ENCODE measurements at places on chromosomes 16 and 17.

DNA sequence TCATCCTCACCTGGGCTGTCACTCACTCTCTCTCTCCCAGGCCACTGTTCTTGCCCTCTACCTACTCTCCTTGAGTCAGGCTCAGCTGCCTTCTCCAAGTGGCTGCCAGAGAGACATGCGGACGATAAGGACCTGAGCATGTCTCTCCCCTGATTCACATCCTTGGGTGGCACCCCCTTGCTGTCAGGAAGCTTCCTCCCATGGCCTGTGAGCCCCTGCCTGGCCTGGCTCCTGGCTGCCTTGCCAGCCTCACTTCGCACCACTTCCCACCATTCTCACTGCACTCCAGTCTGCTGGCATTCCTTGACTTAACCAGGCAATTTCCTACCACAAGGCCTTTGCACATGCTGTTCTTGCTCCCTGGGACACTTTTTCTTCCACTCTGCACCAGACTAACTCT is 2.7 kb upstream of the ALDH3A1 start:
- DNase-seq = no peak

GRCh38 chr17:50349243-50349600 is 3.3 kb downstream of the XYLT2 start:
- DNase-seq = no peak

- DNase-seq = no peak
Measured at GRCh38 chr16:66441586-66442375, 14.7 kb downstream of the BEAN1 start.

- no peak for DNase-seq
Measured at GRCh38 chr17:8436844-8437171, 1.1 kb downstream of the NDEL1 start.

DNA sequence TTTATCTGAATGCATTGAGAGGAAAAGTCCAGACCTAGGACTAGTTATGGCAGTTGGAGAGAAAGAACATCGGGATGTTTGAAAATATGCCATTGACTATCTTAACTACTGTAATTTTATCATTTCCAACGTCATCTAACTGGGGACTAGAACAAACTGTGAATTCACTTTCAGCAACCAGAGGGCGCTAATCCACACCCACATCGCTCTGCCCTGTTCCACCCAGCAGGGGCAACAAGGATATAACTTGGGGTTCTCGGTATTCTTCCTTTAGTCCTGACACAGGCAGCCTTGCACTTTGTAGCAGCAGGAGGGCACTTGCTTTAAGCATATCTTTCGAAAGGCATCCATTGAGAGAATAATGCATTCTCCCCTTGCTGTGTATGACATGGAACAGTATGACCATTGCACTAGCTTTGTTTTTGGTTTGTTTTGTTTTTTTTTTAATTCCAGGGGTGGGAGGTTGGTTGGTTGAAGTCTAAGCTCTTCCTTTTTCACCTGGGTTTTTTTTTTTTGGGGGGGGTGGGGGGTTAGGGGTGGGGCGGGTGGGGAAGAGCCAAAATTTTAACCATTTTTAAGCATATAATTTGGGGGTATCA is 31.5 kb downstream of the SIAH1 start:
- peak; percentile 58 for DNase-seq

- no peak for DNase-seq
Measured at GRCh38 chr17:15963670-15964110, 18.8 kb downstream of the ADORA2B start.

DNA sequence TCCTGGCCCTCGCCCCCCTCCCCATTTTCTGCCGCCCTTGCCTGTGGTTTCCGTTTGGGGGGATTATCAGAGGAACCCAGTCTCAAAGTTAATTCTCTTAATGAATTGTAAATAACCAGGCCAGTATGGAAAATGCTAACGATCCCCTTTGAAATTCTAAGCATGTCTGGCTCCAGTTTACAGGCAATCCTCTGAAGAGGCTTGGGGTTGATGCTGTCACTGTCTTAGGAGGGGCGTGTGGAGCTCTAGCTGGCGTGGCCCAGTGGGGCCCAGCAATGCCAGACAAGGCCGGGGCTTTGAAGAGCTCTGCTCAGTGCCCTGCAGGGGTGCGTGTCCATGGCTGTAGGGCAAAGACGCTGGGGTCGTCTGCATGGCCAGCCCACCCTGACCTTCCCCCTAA is 164.6 kb downstream of the CYLD start:
- no peak for DNase-seq

GRCh38 chr16:30087181-30087898 is 4.4 kb downstream of the TBX6 start:
- no peak for DNase-seq

GRCh38 chr17:82593590-82594087 is 54.6 kb downstream of the WDR45B start:
- DNase-seq = no peak

Measured in activated naive CD4-positive, alpha-beta T cell treated with anti-CD3 and anti-CD28 coated beads, Interleukin-2, amount 50 U/mL, for 16 hours (primary cell).